Renal cortical epithelial cell (primary cell): ENCODE measurements at places on chromosomes 12 and 14. TPM values are rescaled to one million over a fixed set of nuclear protein-coding genes. Genes with fewer than 3 reads are reported as not detected.

CLMN gene
- total RNA-seq, result 19.6 and 30.3 TPM in 2 replicates

RAB21 gene
- total RNA-seq, result 41.8 and 78.7 TPM in 2 replicates

RIPK3 gene
- 1.8 and 9.7 TPM in 2 replicates for total RNA-seq

CARMIL3 gene
- 0.10 TPM in 1 of 2 replicates, not detected in the other for total RNA-seq

CLEC9A gene
- total RNA-seq, result not detected in 2 replicates

MYF6 gene
- total RNA-seq, result 0.52 TPM in 1 of 2 replicates, not detected in the other

PYGL gene
- total RNA-seq, result 112 and 202 TPM in 2 replicates

POC1B gene
- total RNA-seq, result 17.3 and 17.4 TPM in 2 replicates

KLHDC1 gene
- total RNA-seq, result 0.52 and 4.3 TPM in 2 replicates

GALNT6 gene
- total RNA-seq, result 41.6 and 93.3 TPM in 2 replicates

SPTB gene
- 0.10 TPM in 1 of 2 replicates, not detected in the other for total RNA-seq
